ENCODE measurements at places on chromosomes 3 and 15.
A peak's percentile ranks its signal among the peaks of the same experiment; 100 is the strongest.

DNA sequence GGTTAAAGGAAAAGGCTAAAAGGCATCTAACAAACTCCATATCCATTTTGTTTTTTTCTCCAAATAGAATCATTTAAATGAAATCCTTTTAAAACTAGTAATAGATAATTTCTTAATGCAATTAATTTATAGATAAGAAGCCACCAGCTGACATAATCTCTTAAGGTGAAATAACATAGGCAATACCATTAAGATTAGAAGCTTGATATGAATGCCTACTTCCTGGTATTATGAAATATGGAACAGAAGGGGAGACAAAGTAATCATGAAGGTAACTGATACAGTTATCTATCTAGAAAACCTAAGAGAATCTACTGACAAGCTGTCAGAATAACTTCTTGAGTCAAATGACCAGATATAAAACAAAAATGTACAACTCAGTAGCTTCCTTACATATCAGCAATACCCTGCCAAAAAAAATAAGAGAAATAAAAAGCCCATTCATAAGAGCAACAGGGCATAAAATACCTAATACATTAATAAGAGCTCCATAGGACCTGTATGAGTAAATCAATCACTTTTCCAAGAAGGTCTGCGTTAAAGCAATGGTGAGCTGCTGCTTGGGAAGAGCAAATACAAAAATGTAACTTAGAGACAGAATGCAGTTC, 10.7 kb downstream of the EHD4 start:
- no peak for DNase-seq

DNA sequence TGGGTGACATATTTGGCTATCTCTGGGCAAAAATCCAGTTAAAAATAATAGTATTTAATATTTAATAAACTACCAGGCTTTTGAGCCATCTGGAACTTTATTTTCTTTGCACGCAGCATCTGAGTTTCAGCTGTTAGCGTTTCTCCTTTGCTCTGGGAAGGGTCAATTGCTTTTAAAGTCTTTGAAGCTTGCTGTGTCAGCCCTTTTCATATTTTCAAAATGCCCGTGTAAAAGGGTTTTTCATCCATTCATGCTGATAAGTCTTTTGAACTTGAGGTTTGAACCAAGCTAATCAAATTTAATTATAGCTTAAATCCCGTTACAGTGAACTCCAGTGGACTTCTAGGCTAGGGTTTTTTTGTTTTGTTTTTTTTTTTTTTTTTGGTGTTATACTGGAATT, 79.1 kb downstream of the SLC25A26 start:
- DNase-seq: no peak

- DNase-seq: peak; percentile 75
These were observed 38.3 kb downstream of the MYH15 start for GRCh38 chr3:108472001-108472591.

- DNase-seq: no peak
These were observed 190.4 kb downstream of the DIPK2A start for GRCh38 chr3:144162042-144162441.

DNA sequence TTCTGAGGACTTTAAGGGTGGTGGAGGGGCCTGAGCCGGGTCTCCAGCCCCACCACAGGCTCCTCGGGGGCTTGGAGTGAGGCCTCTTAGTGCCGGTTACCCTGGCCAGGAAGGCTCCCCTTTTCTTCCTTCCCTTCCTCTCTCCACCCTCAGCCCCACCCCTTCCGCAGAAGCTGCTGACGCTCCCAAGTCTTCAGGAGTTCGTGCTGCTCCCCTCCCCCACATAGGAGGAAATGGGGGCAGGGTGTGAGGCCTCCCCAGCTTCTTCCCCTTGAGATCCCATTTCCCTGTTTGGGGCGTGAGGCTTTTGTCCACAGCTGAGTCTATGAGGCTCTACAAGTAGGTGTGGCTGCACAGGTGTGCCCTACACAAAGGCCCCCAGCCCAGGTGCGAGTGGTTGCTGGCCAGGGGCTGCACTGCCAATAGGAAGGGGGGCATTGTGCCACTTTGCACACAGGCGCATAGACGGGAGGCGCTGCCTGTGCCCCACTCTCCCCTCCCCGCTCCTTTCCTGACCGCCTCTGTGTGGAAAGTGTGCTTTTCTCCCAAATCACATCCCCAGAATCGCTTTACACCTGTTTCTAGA, 915 bp upstream of the CALML4 start:
- DNase-seq: no peak

GRCh38 chr15:73480050-73480449, 37.1 kb downstream of the REC114 start:
- no peak for DNase-seq

DNA sequence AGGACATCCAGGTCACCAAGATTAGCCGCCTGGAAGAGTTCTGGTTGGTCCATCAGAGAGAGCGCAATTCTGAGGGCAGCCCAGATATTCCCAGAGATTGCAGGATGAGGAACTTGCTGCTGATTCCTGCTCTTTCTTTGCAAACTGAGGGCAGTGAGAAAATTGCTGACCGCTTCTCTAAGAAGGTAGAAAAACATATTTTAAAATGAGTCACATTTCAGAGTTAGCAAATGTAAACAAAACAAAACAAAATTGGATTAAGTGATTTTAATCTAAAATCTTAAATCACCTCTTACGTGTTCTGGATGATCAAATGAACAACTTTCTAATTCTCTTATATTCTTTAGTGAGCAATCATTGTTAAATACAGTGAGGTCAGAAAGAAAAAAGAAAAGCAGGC, 149.0 kb downstream of the USP13 start:
- no peak for DNase-seq

GRCh38 chr15:89760303-89761008, 9.4 kb upstream of the MESP1 start:
- peak; percentile 55 for DNase-seq

DNA sequence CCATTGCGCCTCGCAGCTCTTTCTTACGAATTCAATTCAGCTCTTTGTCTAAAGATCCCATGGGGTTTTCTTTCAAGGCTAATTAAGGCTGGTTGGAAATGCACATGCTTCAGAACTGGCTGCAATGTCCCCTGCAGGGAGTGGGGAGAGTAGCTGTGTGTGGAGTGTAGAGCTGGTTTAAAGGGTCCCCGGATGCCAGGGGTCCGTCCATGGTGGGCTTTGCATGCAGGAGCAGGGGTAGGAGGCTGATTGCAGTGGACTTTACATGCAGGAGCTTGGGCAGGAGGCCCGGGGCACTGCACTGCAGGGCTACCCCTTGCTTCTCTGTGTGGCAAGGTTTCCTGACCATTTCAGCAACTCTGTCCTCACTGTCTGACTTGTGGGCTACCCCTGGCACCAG, 261.6 kb upstream of the LYSMD4 start:
- DNase-seq: no peak

GRCh38 chr3:122488262-122488973, 26.3 kb downstream of the KPNA1 start:
- no peak for DNase-seq

- DNase-seq: no peak
These were observed 2.1 kb upstream of the PTPRG start for GRCh38 chr3:61559136-61559731.

- no peak for DNase-seq
These were observed 164.5 kb downstream of the PTPRG start for GRCh38 chr3:61725851-61726333.

- DNase-seq: no peak
These were observed 15.8 kb upstream of the CYP11A1 start for GRCh38 chr15:74383286-74383685.

GRCh38 chr3:156685752-156686151, 11.4 kb downstream of the TIPARP start:
- DNase-seq: no peak

DNA sequence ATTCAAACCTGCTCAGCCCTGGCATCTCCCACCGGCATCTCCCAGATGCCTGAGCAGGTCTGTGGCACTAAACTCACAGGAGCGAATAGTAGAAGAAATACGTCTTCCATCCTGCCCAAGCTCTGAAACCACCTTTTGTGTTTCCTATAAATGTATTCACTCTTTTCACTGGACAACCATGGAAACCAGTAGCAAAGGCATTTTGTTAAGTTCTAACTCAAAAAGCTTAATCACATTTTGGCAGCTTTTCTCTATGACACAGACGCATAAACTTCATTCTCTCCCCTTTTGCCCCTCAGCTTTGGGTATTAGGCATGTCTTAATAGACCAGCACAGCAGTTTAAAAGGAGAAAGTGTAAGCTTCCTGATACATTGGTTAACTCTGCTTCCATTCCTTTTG, 24.5 kb upstream of the ARNT2 start:
- no peak for DNase-seq

DNA sequence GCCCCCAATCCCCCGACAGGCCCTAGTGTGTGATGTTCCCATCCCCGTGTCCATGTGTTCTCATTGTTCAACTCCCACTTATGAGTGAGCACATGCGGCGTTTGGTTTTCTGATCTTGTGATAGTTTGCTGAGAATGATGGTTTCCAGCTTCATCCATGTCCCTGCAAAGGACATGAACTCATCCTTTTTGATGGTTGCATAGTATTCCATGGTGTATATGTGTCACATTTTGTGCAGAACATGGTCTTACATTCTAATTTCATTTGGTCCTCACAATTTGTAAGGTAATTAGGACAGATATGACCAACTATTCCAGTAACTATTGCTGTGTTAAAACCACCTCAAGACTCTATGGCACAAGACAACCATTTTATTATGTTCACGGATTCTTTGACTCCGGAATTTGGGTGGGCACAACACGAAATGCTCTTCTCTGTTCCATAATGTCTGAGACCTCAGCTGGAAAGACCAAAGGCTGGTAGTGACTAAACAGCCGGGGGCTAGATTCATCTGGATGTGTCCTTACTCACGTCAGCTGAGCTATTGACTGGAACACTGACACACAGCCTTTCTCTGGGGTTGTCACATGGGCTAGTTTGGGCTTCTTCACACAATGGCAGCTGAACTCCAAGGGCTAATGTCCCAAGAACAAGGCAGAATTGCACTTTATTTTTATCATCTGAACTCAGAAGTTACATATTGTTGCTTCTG, 13.6 kb upstream of the GLCE start:
- DNase-seq: no peak

GRCh38 chr3:60657972-60658371, 593.3 kb downstream of the FHIT start:
- DNase-seq: no peak

DNA sequence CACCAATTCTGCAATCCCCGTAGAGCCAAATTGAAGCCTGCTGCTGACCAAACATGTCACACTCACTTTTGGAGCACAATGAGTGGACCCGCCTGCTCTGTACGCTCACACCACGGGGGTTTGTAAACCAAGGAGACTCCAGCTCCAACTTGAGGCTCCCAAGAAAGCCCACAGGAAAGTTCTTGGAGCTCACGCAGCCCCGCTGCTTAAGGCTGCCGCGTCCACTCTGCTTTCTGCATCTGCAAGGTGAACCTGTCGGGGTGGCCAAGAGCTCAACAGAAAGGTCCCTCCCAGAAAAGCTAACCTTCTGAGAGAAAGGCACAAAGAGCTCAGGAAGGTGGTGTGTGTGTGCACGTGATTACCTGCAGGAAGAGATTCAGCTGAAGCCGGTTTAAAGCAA, 94.9 kb downstream of the PCSK6 start:
- no peak for DNase-seq

DNA sequence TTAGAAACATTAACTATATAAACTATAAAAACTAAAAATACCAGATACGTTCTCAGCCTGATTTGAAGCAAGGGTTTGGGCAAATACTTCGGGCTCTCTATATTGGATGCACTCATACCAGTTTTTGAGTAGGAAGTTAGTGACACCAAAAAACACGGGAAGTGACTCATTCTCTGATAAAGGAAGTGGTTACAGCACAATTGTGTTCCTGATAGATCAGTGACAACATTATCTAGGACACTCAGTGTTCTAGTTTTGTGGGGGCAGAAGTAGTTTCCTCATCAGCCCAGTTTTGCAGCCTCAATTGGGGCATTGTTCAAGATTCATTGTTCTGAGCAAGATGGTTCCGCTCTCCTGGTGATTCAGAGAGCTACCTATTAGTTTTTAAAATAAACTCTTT, 469.6 kb upstream of the DPPA4 start:
- no peak for DNase-seq

GRCh38 chr15:51089041-51089440, 5.7 kb downstream of the TNFAIP8L3 start:
- DNase-seq: no peak

DNA sequence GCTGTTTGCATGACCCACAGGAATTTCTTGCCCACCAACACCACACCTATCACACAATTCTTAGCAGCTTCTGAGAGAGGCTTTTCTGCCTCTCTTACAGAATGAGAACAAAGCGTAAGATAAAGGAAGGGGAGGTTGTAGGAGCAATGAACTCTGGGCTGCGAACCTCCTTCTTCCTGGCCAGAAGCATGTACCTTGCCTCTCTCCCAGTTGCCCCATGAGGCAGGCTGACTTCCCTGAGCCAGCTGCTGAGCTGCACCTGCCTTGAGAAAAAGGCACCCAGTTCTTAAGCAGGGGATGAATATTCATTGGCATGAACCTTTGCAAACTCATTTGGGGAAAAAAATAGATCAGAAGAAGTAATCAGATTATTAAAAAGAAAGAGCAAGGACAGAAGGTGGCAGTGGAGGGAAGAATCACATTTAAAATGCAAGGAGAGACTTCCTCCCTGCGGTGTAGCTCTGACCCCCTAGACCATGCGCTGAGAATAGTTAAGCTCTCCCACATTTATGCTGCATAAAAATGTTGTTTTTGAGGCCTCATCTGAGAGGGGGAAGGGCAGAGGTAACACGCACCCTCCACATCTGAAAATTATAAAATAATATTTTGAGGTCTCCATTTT, 304.8 kb downstream of the EPHB1 start:
- DNase-seq: no peak

GRCh38 chr15:96340598-96341512, 10.4 kb downstream of the NR2F2 start:
- DNase-seq: no peak

- DNase-seq: no peak
These were observed 62.5 kb downstream of the LRRC49 start for GRCh38 chr15:70955151-70955550.

DNA sequence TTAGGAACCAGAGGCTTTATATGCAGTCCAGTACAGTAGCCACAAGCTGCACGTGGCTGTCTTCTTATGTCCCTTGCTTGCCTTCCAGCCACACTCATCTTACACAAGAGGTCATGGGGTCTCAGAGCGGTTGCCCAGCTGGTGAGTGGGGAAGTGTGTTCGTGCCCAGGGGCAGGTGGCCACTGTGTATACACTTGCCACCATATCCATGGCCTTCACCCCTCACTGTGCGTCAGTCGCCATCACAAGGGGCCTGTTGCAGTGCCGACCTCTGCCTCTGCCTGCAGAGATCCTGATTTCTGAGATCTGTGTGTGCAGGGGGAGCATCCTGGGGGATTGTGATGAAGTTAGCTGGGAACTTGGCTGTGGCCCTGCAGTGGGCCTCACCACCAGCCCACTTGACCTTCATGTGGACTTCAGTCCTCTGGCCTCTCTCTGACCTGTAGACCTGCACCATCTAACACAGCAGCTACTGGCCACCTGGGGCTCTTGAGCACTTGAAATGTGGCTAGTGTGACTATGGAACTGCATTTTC, 43.1 kb upstream of the SACM1L start:
- DNase-seq: no peak

GRCh38 chr3:27271890-27272289, 97.3 kb downstream of the NEK10 start:
- no peak for DNase-seq

Data from fibroblast of the conjunctiva (primary cell).